HT-29 (cell line): ENCODE measurements at places on chromosomes 1 and 21. TPM values are rescaled to one million over a fixed set of nuclear protein-coding genes. Genes with fewer than 3 reads are reported as not detected.
A peak's percentile ranks its signal among the peaks of the same experiment; 100 is the strongest.

GRCh38 chr1:185249563-185249962 lies 67.5 kb downstream of the IVNS1ABP start:
- DNase-seq, result no peak

DNA sequence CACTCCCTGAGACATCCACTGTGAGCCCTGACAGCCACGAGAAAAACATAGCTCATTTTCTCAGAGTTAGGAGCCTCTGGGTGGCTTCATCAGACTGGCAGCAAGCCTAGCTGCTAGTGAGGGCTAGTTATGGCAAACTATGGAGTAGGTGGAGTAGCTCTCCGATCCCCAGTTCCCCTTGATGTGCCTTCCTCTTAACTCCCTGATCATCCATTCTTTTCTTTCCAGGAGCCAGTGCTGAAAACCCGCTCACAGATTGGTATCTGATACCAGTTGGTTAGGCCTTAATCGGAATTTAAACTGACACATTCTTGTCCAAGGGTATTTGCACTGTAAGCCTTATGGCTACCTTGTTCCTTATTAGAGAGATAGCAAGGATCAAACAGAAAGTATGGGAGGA lies 31.4 kb upstream of the PAXBP1 start:
- DNase-seq, result no peak

GRCh38 chr1:78624035-78624434 lies 3.8 kb downstream of the IFI44L start:
- no peak for DNase-seq

The DISC1 gene
- total RNA-seq, result 0.33 and 0.34 TPM in 2 replicates

DNA sequence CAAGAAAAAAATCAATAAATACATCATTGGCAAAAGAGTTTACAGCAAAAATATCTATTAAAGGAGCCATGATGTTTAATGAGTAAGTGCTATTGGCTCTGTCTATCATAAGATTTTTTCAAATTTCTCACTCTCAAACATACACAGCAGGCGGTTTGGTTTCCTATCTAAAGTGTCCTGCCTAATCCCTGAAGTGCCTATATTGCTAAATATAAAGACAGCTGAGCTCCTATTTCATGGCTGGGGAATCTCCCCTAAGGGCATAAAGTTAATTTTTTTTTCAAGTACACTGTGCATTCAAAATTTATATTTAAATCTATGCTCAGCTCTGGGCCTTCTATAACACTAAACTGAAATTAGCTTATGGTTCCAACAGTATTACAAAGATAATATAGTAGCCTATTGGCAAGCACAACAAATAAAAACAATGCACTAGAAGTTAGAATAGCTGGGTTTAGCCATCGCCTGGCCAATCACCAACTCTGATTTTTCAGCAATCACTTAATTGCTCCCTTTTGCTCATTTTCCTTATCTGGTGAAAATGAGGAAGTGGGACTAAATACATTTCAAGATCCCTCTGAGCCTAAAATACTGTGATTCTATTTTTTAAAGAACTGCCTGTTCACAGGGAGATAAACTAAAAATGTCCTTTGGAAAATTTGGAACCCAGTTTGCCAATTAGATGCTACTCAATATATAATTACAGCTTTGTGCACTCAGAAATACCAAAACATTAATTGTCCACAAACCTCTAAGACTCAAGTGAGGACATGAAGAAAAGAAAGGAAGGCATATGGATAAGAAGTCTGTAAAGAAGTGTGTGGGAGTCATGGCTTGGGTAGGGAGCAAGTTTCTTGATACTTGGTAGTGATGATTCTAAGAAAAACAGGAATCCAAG lies 62.5 kb downstream of the WDR64 start:
- DNase-seq, result no peak

DNA sequence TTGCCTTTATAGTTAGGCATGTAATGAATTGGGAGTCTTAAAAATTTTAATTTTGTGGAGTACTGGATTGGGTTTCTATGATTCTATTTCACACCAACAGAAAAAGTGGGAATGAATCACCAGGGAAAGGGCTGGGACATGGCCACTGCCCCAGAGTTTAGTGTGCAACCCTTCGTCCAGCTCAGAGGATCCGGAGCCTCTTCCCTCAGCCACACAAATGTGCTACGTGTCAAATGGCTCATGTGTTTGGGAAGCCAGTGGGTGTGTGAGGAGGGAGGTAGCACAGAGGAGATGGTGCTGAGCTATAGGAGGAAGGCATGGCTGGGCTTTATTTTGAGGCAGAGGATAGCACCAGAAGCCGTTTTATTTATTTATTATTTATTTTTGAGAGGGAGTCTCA lies 247.3 kb downstream of the SIPA1L2 start:
- no peak for DNase-seq

GRCh38 chr1:64112281-64112680 lies 91.1 kb upstream of the UBE2U start:
- peak; percentile 28 for DNase-seq

The IFI44 gene
- total RNA-seq, result 12.2 and 24.6 TPM in 2 replicates

GRCh38 chr21:45145146-45145545 lies 70.8 kb downstream of the ADARB1 start:
- no peak for DNase-seq

DNA sequence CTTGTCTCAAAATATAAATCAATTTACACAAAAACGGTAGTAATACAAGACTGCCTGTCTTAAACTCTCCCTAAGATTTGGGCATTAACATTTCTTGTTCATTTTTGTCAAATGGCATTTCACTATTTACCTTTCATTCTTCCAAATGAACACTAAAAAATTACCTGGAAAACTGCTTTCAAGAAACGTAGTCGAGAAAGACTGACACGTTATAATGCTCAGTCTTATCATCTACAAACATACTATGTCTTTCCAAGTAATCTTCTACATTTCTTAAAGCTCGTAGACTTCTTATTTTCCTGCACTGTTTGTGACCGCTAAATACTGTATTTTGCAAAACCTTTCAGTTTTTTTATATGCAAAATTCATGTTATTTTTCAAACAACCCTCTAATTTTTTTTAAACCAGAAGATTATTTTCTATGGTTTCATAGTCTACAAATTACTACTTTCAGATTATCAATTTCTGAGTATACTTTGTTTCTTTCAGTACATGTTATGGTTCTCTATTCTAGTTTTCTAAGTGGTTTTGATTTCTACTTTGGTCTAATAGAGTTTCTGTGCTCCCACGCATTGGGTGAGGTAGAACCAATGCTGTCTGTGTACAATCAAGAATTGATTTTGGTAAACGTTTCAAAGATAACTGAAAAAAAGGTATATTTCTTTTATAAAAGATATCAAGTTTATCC lies 336.4 kb downstream of the SMYD3 start:
- DNase-seq, result no peak

- no peak for DNase-seq
Observed at GRCh38 chr1:221308534-221309511, 429.6 kb downstream of the HLX start.

DNA sequence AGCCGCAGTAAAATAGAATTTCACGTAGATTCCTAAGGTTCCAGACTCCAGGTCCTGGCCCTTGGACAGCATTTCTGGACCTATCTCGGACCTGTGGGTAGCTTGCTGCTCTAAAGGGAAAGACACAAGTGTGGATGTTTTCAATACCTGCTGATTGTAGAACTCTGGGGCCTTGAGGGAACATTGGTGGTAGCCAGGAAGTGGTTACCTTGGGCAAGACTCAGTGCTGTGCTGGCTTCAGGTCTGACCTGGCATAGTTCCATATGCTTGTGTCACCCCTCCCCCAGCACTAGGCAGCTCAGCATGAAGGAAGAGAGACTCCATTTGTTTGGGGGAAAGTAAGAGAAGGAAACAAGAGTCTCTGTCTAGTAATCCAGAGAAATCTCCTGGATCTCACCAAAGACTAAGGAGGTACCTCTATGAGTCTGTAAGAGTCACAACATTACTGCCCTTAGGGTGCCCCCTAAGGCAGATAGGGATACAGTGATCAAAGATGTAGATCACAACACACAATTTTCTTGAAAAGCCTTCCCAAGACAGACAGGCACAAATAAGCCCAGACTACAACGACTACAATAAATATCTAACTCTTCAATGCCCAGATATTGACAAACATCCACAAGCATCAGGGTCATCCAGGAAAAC lies 398.8 kb downstream of the TGFB2 start:
- no peak for DNase-seq

- no peak for DNase-seq
Observed at GRCh38 chr21:36156815-36157670, at the start of gene DOP1B. Gene DOP1B, plus strand, starts transcription at chr21:36156824. Its CDS starts 7,910 bp downstream, at chr21:36164734.

The NPL gene
- total RNA-seq, result 0.86 and 3.0 TPM in 2 replicates

DNA sequence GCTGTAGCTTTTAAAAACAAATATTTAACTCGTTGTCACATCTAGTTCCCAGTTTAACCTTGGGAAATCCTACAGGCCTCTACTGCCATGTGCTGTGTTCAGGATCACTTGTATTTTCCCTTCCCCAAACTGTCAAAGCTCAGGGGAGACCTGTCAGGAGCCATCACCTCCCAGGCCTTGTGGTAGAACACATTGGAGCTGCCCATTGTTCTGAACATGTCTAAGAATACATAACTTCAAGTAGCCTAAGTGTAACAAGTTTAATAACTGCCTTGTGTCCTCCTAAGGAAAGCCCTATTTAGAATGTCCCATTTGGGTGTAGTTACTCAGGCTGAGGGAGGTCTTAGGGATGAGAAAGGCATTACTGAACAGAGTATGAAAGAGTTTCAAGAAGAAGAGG lies 28.6 kb upstream of the PIGC start:
- DNase-seq, result no peak

The LMX1A gene
- total RNA-seq, result not detected in 2 replicates

GRCh38 chr1:188949701-188950100 lies 1528.0 kb downstream of the BRINP3 start:
- DNase-seq, result no peak

The OLIG2 gene
- not detected in 2 replicates for total RNA-seq

- DNase-seq, result no peak
Observed at GRCh38 chr1:243568793-243569192, 281.2 kb downstream of the AKT3 start.

GRCh38 chr1:54800899-54801759 lies at the start of gene TTC22:
Gene TTC22, minus strand, starts transcription at chr1:54801323. Its CDS starts 160 bp downstream, at chr1:54801163.
- DNase-seq, result peak; percentile 88

The LIPI gene
- total RNA-seq, result not detected in 2 replicates

The LEFTY2 gene
- total RNA-seq, result not detected in 2 replicates

DNA sequence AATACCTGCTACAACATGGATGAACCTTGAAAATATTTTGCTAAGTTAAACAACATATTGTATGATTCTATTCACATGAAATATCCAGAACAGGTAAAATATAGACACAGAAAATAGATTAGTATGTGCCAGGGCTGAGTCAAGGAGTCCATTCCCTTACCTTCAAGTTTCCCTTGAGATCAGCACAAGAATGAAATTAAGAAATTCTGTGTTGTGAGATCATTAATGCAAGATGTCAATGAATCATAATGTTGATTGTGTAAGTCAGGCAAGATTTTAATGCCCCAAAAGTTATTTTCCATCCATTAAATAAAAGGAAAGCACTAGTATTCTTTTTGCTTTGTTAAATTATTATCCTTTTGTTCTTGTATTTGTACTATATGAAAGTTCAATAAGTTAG lies 139.4 kb downstream of the MRPL39 start:
- DNase-seq, result no peak

- no peak for DNase-seq
Observed at GRCh38 chr1:111649227-111649626, 29.6 kb downstream of the RAP1A start.

- no peak for DNase-seq
Observed at GRCh38 chr1:80066060-80066459, 1059.5 kb upstream of the ADGRL4 start.

DNA sequence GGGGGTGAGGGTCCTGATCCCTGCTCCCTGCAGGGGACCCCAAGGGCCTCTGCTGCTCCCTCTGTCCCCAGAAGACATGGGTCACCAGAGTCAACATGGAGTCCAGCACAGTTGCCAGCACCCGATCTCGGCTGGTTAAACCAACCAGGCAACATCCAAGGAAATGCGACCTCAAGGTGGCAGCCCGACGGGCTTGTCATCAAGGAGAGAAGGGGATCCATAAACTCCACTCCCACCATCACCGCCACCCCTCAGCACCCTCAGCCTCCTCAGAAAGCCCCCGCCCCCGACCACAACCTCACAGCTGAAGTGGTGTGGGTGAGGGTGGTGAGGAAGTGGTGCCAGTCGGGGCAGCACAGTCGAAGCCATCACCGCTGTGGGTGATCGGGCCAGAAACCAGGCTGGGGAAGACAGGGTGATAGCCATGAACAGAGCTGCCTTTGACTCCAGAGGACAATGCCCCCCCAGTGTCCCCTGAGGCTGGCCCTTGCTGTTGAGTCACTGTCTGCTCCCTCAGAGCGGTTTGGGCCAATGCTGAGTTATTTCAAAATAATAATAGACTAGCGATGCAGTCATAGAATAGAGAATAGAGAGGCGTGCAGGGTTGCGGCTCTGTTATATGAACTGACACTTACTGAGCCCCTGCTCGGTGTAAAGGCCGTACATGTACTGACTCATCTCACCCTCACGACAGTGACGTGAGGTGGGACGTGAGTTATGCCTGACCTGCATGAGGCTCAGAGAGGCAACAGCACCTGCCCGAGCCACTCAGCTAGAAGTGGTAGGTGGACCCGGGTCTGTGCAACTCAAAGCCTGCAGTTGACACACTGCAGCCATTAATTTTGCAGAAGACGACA lies 88.7 kb upstream of the IFFO2 start:
- DNase-seq, result no peak

DNA sequence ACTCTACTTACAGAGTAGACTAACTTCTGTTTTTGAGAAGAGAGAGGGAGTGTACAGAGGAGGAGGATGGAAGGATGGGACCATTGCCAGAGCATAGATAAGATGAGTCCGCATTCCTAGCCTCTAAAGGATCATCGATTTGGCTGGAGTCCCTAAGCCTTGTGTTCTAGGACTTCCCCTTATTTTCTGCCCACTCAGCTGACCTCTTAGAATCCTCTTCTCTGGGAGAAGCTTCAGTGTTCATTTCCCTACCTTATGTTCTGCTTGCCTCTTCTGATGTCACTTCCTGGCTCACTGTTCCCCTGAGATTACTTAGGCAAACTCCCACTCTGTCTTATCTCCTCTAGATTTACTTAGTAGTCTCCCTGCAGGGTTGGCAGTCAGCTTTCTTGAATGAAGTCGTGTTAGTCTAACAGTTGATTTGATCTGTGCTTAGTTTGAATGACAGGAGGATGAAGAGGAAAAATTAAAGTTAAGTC lies 156.7 kb downstream of the SYT2 start:
- DNase-seq, result no peak

DNA sequence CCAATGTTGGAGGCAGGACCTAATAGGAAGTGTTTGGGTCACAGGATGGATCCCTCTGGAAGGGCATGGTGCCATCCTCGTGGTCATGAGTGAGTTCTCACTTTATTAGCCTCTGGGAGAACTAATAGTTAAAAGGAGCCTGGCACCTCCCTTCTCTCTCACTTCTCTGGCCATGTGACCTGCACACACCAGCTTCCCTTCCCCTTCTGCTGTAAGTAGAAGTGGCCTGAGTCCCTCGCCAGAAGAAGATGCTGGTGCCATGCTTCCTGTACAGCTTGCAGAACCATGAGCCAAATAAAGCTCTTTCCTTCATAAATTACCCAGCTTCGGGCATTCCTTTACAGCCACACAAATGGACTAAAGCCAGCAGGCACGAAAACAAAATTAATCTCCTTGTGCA lies 23.6 kb downstream of the ACOT7 start:
- DNase-seq, result no peak

DNA sequence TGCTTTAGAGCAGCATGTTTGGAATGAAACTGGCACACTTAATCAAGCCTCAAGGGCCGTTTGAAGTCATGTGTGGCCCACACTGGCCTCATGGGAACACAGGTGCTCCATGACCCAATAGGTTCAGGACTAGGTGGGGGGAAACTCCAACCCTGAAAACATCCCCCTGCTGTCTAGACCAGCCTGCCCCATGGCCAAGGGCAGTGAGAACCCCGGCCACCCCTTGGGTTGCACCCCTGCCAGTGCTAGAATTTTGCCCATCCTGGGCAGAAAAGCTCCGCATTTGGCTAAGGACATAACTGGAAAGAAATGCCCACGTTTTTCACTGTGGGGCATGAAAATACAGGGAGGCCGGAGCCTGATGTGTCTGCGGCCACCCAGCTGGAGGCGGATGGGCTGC lies 6.1 kb upstream of the PTGER3 start:
- DNase-seq, result no peak
